ENCODE measurements at places on chromosomes 1 and 21. TPM values are rescaled to one million over a fixed set of nuclear protein-coding genes. Genes with fewer than 3 reads are reported as not detected.
A peak's percentile ranks its signal among the peaks of the same experiment; 100 is the strongest.

FNBP1L gene
- total RNA-seq: 14.1 TPM

IARS2 gene
- 103 TPM for total RNA-seq

MIA3 gene
- total RNA-seq: 53.3 TPM

ZNF695 gene
- 3.0 TPM for total RNA-seq

GPATCH3 gene
- total RNA-seq: 7.8 TPM

AGMAT gene
- total RNA-seq: 0.53 TPM

DNA sequence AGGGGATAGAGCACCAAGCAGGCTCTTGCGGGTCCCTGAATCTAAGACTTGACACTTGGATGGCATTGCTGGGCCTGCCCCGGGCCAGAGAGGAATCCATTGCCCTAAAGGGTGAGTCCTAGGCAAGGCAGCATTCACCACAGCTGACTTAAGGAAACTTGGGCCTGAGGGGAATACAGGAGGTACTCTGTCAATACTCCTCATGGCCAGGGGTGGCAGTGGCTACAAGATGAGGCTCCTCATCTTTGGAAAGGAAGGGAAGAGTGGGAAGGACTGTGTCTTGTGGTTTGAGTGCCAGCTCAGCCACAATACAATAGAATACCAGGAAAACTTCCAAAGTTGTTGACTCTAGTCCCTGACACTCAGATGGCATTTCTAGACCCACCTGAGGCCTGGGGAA, 5.1 kb downstream of the KRTAP22-1 start:
- no peaks in the 10 kb centered on the region for H3K27me3 ChIP-seq
- H3K36me3 ChIP-seq: no peaks in the 10 kb centered on the region
- DNase-seq: no peak
- H3K4me1 ChIP-seq: no peaks in the 10 kb centered on the region

DNA sequence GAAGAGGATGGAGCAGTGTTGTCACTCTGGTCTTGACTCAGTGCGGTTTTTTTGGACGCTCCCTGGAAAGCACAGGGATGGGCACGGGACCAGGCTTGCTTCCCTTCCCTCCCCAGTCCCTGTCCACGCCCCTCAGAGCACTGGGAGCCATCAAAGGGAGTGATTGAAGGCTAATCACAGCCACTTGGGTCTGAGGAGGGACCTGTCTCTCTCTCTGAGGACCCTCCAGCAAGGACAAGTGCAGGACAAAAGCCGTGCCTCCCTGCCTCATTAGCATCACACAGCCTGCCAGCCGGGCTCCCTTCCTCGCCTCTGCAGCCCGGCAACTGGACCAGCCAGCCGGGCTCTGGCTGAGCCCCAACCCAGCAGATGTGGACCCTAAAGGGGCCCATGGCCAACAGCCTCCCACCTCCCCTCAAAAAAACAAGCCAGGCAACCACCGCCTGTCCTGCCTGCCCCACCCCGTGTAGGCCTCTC, 18.6 kb upstream of the PDZK1IP1 start:
- H3K4me3 ChIP-seq: no peak overlapping the region
- H3K27me3 ChIP-seq: no peaks in the 10 kb centered on the region
- H3K36me3 ChIP-seq: no peaks in the 10 kb centered on the region
- DNase-seq: no peak
- H3K27ac ChIP-seq: no peak overlapping the region

DNA sequence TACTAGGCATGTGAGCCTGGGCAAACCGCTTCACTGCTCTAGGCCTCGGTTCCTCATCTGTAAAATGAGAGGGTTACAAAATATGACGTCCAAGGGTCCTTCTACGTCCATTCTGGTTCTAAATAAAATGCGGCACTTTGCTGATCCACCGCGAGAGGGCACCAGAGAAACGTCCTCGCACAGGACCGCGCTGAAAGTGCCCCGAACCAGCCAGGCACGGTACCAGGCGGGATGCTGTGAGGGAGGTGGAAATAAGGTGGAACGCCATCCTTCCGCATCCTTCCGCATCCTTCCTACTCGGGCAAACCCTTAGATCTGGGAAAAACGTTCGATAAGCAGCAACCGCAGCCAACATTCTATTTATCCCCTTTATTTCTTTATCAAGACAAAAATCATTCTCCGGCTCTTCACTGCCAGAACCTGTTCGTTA, 60.3 kb upstream of the KRTAP19-8 start:
- no peaks in the 10 kb centered on the region for H3K4me1 ChIP-seq
- peak; percentile 47 for DNase-seq
- peaks cover 4% of the 10 kb centered on the region for H3K27me3 ChIP-seq
- no peaks in the 10 kb centered on the region for H3K36me3 ChIP-seq

- no peaks in the 10 kb centered on the region for H3K4me1 ChIP-seq
- no peak overlapping the region for H3K27ac ChIP-seq
- H3K36me3 ChIP-seq: no peaks in the 10 kb centered on the region
- DNase-seq: no peak
Observed at GRCh38 chr1:146020058-146021049, 1.2 kb downstream of the HJV start.

GRCh38 chr1:61115436-61115835, 33.1 kb downstream of the NFIA start:
- H3K36me3 ChIP-seq: no peaks in the 10 kb centered on the region
- no peak overlapping the region for H3K4me3 ChIP-seq
- H3K27me3 ChIP-seq: no peaks in the 10 kb centered on the region
- no peak overlapping the region for H3K27ac ChIP-seq

- no peak for DNase-seq
- H3K4me1 ChIP-seq: no peaks in the 10 kb centered on the region
- no peaks in the 10 kb centered on the region for H3K27me3 ChIP-seq
- no peak overlapping the region for H3K4me3 ChIP-seq
- no peaks in the 10 kb centered on the region for H3K36me3 ChIP-seq
- no peak overlapping the region for H3K27ac ChIP-seq
Observed at GRCh38 chr1:76292418-76293184, 218.1 kb downstream of the ST6GALNAC3 start.

DNA sequence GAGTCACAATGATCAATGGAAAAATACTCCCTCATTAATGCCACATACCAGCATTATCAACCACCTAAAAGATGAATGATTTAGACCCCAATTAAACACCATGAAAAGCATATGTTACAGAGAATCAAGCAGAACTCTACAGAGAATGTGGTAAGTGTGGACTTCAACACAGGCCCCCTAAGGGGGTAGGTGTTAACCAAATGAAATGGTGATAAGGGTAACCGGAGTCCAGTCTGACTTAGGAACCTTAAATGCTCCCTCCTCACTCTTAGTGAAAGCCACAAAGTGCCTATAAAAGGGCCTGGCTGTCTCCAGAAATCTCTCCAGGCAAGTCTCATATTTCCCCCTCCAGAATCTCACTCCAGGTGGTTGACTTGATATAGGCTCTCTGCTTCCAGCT, 149.2 kb upstream of the FOXD3 start:
- no peak overlapping the region for H3K27ac ChIP-seq
- H3K36me3 ChIP-seq: no peaks in the 10 kb centered on the region
- no peaks in the 10 kb centered on the region for H3K4me1 ChIP-seq
- DNase-seq: no peak

- H3K27ac ChIP-seq: no peak overlapping the region
- H3K4me3 ChIP-seq: no peak overlapping the region
- DNase-seq: no peak
- peaks cover 7% of the 10 kb centered on the region for H3K4me1 ChIP-seq
- no peaks in the 10 kb centered on the region for H3K36me3 ChIP-seq
- H3K27me3 ChIP-seq: no peaks in the 10 kb centered on the region
Observed at GRCh38 chr1:220966041-220966440, 86.8 kb downstream of the HLX start.

DNA sequence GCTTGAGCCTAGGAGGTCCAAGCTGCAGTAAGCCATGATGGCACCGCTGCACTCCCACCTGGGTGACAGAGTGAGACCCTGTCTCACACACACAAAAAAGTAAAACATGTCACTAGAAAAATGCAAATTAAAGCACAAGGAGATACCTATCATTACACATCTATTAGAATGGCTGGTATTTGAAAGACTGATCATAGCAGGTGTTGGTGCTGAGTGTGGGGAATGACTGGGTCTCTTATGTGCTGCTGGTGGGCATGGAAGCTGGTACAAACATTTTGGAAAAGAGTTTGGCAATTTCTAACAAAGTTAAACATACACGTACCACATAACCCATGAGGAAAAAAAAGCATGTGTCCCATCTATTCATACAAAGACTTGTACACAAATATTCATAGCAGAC, 142.1 kb upstream of the ZBTB40 start:
- no peaks in the 10 kb centered on the region for H3K4me1 ChIP-seq
- no peak overlapping the region for H3K4me3 ChIP-seq
- H3K27me3 ChIP-seq: peaks cover 15% of the 10 kb centered on the region
- no peaks in the 10 kb centered on the region for H3K36me3 ChIP-seq
- no peak overlapping the region for H3K27ac ChIP-seq

DNA sequence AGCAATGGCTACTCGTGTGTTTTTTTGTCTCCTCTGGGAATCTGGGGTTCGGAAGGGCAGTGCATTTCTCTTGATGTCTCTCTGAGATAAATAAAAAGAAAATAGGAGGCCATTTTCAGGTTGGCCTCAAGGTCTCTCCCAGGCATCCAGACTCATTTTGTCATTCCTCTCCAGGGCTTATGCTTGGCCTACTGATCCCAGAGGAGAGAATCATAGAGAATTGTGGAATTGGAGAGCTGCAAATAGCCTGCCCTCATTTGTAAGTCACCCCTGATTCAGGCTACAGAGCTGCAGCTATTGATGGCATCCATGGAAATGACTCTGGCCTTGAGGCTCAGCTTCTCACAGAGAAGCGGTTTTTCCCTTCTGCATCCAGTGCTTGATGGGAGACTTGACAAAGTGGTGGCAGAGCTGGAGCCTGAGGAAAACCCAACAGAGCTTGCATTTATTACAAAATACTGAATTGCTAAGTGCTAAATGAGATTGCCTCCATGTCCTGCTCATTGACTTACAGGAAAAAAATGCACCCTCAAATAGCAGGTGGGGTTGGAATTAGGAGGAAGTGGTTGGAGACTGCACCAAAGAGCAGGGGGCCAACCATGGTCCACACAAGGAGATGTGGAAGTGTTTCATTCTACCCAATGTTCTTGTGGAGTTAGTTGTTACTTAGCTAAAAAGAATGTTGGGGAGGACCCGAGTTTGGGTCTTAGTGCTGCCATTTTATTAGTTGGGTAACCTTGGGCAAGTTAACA, 140.4 kb downstream of the S1PR1 start:
- H3K27ac ChIP-seq: no peak overlapping the region
- DNase-seq: no peak
- H3K4me3 ChIP-seq: no peak overlapping the region
- no peaks in the 10 kb centered on the region for H3K27me3 ChIP-seq
- no peaks in the 10 kb centered on the region for H3K36me3 ChIP-seq

DNA sequence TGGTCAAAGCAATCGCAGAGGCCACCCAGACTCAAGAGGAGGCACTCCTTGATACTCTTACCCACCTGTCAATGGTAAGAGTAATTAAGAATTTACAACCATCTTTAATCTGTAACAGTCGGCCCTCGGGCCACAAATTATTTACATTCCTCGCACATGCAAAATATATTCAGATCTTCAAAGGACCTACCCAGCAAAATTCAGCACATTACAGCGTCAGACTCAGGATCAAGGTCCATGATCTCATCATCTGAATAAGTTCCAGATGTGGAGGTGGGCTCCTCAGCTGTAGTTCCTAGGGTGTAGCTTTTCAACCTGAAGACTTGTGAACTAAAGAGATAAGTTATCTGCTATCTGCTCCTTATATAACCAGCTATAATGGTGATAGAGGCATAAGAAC, 17.1 kb upstream of the RNF11 start:
- no peaks in the 10 kb centered on the region for H3K27me3 ChIP-seq
- peak; percentile 8 for DNase-seq
- no peak overlapping the region for H3K4me3 ChIP-seq
- peaks cover 18% of the 10 kb centered on the region for H3K4me1 ChIP-seq
- H3K27ac ChIP-seq: no peak overlapping the region

DNA sequence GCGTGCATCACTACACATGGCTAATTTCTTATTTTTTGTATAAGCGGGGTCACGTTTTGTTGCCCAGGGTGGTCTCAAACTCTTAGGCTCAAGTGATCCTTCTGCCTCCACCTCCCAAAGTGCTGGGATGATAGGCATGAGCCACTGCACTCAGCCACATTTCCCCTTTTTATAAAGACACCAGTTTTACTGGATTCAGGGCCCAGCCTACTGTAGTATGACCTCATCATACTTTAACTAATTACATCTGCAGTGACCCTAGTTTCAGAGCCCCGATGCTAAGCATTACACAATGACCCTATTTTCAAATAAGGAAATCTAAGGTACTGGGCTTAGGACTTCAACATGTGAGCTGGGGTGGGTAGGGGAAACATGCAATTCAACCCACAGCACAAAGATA, 31.8 kb upstream of the ENAH start:
- H3K27me3 ChIP-seq: no peaks in the 10 kb centered on the region
- H3K4me3 ChIP-seq: no peak overlapping the region
- H3K36me3 ChIP-seq: no peaks in the 10 kb centered on the region
- no peak overlapping the region for H3K27ac ChIP-seq

DNA sequence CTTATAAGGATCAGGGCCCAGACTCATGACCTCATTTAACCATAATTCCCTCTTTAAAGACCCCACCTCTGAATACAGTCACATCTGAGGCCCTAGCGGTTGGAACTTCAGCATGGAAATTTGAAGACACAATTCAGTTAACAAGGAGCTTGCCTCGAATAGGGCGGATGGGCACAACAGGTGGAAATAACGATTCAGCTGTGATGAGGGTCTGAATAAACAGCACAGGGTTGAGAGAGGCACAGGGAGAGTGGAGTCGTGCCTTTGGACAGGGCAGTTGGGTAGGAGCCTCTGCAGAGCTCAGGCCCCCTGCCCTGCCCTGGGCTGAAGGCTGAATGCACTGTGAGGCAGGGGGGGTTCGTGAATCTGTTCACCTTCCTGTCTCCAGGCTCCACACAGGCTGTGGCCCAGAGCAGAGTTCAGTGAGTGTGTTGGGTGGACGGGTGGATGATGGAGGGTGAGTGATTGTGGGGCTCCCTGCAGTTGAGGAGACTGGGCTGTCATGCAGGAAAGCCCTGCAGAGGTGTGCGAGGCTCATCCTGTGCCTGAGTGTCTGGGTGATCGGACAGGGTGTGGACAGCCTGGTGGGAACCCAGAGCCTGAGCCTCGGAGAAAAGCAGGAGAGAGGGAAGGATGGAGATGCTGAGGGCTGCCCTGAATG, 243.1 kb downstream of the FOXD2 start:
- DNase-seq: no peak
- H3K27me3 ChIP-seq: no peaks in the 10 kb centered on the region
- H3K36me3 ChIP-seq: no peaks in the 10 kb centered on the region
- no peak overlapping the region for H3K27ac ChIP-seq
- no peak overlapping the region for H3K4me3 ChIP-seq
- peaks cover 33% of the 10 kb centered on the region for H3K4me1 ChIP-seq

- no peak overlapping the region for H3K27ac ChIP-seq
- H3K4me3 ChIP-seq: no peak overlapping the region
- H3K27me3 ChIP-seq: no peaks in the 10 kb centered on the region
- DNase-seq: no peak
Observed at GRCh38 chr1:242128951-242129502, 130.1 kb upstream of the MAP1LC3C start.
